ENCODE measurements at places on chromosomes 12 and 14.

GRCh38 chr14:25396128-25396527 is 346.2 kb upstream of the STXBP6 start:
- DNase-seq = no peak

- DNase-seq = no peak
Observed at GRCh38 chr14:79596551-79596950, 614.8 kb downstream of the DIO2 start.

DNA sequence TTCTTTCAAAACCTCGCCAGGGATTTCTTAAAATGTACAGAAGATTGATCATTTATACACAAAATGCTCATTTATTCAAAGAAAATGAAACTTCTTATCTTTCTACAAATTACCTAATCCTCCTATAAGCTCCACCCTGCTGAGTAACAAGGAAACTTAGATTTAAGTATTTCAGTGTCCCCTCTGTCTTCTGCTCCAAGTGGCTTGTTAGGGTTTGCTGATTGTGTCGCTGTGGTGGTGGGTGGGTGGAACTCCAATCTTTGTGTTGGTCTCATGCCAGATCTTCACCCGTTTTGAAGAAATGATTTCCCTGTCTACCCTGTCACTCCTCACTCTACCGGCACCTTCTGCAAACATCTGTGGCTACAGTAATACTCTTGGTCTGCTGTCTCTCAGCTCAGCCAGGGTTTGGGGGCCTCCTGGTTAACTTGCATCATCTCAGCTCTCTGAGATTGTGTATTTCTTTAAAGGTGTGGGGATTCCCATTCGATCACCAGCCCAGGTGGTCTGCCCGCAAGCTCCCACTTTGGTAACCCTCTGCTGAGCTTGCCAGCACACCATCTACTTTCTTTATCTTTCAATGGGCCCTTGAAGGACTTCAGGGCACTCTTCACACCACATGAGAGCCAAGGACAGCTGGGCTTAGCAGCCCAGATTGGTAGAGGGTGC is 73.8 kb downstream of the DRAM1 start:
- DNase-seq = no peak

DNA sequence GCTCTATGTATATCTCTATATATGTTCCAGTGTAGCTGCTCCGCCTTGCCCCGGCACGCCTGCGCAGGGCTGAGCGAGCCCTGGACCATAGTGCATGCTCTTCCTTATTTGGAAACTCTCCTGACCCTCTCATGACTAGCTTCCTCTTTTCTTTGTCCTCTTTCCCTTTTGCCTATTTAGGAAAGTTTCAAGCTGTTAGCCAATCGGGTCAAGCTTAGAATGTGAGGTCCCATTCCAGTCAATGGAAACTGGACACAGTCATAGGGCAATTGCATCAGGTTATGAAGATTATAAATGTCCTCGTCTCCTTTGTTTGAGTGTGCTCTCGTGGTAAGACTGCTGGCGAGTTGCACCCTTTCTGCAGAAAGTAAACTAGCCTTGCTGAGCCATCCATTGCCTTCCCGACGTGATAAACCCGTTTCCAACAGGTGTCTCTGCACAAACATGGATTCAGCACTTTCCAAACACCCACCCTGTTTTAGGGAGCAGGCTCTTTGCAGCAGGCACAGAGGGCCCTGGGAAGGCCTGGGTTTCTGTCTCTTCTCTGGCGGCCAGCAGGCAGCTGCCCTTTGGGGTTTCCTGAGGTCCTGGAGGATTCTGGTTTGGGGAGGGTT is 30.9 kb downstream of the CCDC92 start:
- no peak for DNase-seq

- DNase-seq = no peak
Observed at GRCh38 chr14:76742966-76743365, 18.3 kb upstream of the VASH1 start.

DNA sequence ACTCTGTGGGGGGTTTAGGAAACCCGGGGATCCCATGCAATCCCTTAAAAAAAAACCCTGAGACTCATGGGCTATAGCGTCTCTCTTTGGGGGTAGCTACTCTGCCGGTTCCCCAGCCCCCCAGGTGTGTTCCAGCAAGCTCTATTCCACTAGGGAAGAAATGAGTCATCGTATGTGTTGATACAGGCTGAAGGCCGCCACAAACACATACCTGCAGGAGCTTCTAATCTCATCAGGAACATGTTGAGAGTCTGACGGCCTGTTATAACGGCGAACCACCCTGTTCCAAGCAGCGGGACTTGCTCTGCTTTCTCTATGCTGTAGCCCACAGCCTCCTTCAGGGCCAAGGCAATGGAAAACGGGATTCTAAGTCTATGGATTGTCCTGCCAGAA is 977 bp upstream of the KRT5 start:
- DNase-seq = peak; percentile 95

DNA sequence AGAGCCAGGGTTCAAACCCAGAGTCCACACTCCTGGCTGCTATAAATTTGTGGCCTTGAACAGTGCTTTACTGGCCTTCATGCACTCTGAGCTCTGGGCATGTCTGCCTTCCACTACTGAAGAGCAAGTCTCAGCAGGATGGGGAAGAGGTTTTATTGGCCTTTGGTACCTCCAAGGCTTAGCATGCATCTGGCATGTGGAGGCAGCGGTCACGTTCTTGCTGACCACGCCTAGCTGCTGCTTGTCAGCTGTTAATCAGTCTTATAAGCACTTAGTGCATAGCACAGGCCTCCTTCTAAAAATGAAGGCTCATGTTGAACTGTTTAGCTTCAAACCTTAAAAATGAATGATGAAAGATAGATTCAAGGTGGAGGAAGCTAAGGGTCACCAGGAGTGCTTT is 177.5 kb downstream of the PELI2 start:
- DNase-seq = peak; percentile 62

DNA sequence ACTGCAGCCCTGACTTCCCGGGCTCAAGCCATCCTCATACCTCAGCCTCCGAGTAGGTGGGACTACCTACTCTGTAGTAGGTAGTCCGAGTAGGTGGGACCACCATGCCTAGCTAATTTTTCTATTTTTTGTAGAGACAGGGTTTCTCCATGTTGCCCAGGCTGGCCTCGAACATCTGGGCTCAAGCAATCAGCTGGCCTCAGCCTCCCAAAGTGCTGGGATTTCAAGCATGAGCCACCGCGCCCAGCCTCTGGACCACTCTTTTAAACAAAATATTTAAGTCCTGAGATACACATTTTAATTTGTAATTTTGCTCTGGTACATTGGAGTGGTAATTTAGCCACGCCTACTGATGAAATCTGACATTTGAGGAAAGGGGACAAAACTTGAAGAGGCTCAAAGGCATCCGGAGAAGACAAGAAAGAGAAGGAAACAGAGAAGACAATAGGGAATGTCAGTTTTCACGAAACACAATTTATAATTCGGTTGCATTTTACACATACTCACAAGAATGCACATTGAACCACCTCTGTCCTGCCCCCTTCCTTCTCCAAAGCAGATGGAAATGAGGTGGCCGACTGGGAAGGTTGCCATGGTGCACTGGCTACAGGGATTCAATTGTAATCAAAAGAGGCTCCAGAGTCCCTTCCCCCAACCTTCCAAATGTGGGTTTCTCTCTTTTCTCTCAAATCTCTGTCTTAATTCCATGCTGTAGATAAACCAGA is 9.7 kb upstream of the TUBA1A start:
- no peak for DNase-seq

GRCh38 chr12:111221062-111222026 is 147.6 kb downstream of the PHETA1 start:
- no peak for DNase-seq

- DNase-seq = no peak
Observed at GRCh38 chr12:128467882-128468281, 200.9 kb downstream of the TMEM132C start.

GRCh38 chr12:13367973-13368372 is 171.4 kb downstream of the EMP1 start:
- DNase-seq = no peak

GRCh38 chr12:105480162-105480561 is 149.7 kb downstream of the C12orf75 start:
- no peak for DNase-seq

DNA sequence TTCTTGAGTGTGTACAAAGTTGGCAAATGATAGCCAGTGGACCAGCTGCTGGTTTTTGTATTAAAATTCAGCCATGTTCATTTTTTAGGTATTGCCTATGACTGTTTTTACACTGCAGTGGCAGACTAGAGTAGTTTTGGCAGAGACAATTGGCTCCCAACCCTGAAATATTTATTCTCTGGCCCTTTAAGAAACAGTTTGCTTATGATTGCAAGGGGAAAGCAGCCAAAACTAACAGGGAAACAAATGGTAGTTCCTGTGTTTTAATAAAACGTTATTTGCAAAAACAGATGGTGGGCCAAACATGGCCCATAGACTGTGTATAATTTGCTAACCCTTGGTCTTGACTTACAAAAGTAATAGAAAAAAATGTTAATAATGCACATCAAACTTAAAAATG is 110.2 kb downstream of the ALX1 start:
- no peak for DNase-seq

- no peak for DNase-seq
Observed at GRCh38 chr14:65847075-65847847, 434.7 kb downstream of the FUT8 start.

DNA sequence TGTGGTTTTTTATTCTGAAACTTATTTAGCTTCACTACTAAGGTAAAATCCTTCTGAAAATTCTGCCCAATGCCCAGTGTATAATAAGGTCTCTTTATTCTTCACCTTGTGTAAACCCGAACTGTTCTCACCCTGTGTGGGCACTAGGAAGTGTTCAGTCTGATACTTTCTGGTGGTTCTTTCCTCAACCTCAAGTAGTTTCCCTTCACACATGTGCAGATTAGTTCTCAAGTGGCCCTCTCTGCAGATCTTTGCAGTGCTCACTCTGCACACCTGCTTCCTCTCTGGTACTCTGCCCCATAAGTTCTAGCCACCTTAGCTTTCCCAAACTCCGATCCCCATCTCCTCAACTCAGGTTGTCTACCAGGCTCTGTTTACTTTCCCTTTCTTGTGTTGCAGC is 61.6 kb downstream of the RAD51B start:
- DNase-seq = no peak

- no peak for DNase-seq
Observed at GRCh38 chr14:94975366-94975765, 182.0 kb downstream of the DICER1 start.

Measured in epithelial cell of prostate (primary cell).